ENCODE measurements at places on chromosomes 4 and X. TPM values are rescaled to one million over a fixed set of nuclear protein-coding genes. Genes with fewer than 3 reads are reported as not detected.

DNA sequence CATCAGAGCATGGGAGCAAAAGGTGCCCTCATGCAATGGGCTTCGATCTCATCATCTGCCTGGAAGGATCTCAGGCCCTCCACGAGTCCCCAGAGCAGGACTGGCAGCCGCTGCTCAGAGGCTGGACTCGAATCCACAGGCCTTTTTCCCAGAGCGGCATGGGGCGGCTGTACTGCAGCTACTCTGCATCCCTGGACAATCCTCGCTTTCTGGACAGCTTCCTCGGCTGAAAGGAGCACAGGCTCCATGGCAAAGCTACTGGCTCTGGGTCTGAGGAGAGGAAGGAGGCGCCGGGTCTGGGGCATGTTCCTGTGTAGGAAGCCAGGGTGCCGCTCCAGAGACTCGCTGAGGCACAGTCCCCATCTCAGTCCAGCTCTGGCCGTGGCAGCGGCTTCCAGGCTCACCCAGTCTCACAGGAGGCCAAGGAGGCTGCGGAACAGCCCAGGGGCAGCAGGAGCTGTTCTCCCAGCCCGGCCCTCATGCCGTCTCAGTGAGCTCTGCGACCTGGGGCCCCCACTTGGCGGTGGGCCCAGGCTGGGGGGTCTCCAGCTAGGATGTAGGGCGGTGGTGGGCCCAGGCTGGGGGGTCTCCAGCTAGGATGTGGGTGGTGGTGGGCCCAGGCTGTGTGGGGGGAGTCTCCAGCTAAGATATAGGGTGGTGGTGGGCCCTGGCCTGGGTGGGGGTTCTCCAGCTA lies 2.7 kb upstream of the SPON2 start:
- no peak overlapping the region for H3K27ac ChIP-seq
- no peak overlapping the region for H3K4me3 ChIP-seq
- H3K27me3 ChIP-seq, result peaks cover 58% of the 10 kb centered on the region
- no peaks in the 10 kb centered on the region for H3K36me3 ChIP-seq
- H3K4me1 ChIP-seq, result no peaks in the 10 kb centered on the region
- no peak for DNase-seq

DNA sequence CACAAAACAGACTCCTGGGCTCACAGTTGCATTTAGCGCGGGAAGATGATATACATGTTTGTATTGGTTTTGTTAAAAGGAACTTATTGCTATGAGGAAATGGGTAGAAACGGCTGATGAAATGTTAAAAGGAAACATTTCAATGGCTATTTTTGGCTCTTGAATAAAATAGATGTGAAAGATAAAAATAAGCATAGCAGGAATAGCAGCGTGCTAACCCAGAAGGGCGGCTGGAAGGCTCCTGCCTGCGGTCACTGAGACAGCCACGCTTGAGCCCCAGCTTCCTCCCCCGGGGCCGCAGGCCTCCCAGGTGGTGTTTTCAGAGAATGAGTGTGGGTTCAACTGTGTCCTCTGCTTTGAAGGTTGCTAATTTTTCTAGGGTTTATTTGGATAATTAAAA lies 35.0 kb upstream of the CLCN4 start:
- no peak for DNase-seq
- no peaks in the 10 kb centered on the region for H3K27me3 ChIP-seq
- H3K27ac ChIP-seq, result no peak overlapping the region
- no peak overlapping the region for H3K4me3 ChIP-seq
- H3K4me1 ChIP-seq, result no peaks in the 10 kb centered on the region

Gene AKAP4
- not detected for total RNA-seq

DNA sequence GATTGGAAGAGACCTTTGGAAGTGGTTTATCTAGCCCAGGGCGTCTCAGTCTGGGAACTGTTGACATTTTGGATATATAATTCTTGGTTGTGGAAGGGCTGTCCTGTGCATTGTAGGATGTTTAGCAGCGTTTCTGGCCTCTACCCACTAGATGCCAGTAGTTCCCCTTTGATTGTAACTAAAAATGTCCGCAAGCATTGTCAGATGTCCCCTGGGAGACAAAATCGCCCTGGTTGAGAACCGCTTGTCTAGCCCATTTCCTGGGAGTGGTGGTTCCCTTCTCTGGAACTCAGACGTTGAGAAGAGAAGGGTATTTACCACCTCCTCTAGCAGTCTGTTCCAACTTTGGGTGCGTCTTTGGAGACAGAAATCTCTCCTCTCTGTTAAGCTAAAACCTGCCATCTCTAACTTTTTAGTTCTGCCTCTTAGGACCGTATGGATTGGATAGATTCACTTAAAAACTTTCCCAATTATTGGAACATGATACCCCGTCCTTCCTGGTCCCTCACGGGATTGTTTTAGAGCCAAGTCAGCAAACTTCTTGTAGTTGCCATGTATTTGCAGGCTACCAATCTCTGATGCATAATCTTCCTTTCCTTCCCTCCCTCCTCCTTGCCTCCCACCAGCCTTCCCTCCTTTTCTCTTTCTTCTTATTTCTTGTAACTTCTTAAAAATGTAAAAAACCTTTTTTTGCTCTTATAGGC lies 13.9 kb downstream of the TMEM165 start:
- DNase-seq, result peak; percentile 66
- H3K4me3 ChIP-seq, result no peak overlapping the region

GRCh38 chr4:156732634-156733033 lies 239.0 kb downstream of the PDGFC start:
- H3K27ac ChIP-seq, result no peak overlapping the region
- H3K4me3 ChIP-seq, result no peak overlapping the region
- no peaks in the 10 kb centered on the region for H3K27me3 ChIP-seq

Measured in cardiac muscle cell (in vitro differentiated cells and primary cell).